Bronchus fibroblast of lung (primary cell): ENCODE measurements at places on chromosomes 2 and 18. TPM values are rescaled to one million over a fixed set of nuclear protein-coding genes. Genes with fewer than 3 reads are reported as not detected.

TMEM237 gene
- 27.1 and 29.3 TPM in 2 replicates for total RNA-seq

BOLL gene
- not detected in 2 replicates for total RNA-seq

GALNT5 gene
- 9.5 and 11.1 TPM in 2 replicates for total RNA-seq

FOXD4L1 gene
- total RNA-seq = not detected in 2 replicates

TRPM8 gene
- not detected in 2 replicates for total RNA-seq

POTEJ gene
- total RNA-seq = not detected in 2 replicates

UGT1A5 gene
- not detected in 2 replicates for total RNA-seq

PLB1 gene
- total RNA-seq = 0.34 and 1.5 TPM in 2 replicates

ZNF521 gene
- 18.4 and 55.1 TPM in 2 replicates for total RNA-seq

B4GALT6 gene
- total RNA-seq = 1.8 and 3.0 TPM in 2 replicates

STON1 gene
- total RNA-seq = 5.8 and 5.9 TPM in 2 replicates

COL4A4 gene
- total RNA-seq = under 0.01 and 0.15 TPM in 2 replicates

NOSTRIN gene
- under 0.01 TPM in 1 of 2 replicates, not detected in the other for total RNA-seq

GRHL1 gene
- 0.50 and 0.74 TPM in 2 replicates for total RNA-seq

REG3A gene
- not detected in 2 replicates for total RNA-seq

APLF gene
- 1.6 and 2.2 TPM in 2 replicates for total RNA-seq

ATP6V1B1 gene
- 1.0 and 4.4 TPM in 2 replicates for total RNA-seq
